ENCODE measurements at places on chromosomes 4 and X.

GRCh38 chrX:8845469-8845868, 44.3 kb upstream of the FAM9A start:
- DNase-seq: no peak

GRCh38 chr4:87327136-87327535, 4.5 kb upstream of the HSD17B13 start:
- no peak for DNase-seq

DNA sequence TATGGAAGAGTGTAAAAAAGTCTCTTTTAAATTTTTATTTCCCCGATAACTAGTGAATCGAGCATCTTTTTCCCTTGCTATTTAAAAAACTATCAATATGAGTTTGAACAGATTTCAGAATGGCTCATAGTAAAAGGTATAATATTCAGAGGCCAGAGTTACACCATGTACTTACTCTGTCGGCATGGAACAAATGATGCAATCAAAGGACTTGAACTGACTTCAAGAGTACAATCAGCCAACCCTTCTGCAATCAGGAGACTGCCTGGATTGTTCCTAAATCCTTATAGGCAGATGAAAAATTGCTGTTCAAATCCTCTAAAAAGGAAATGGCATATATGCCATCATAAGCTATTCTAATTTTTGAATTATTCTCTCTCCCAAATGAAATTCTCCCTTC, 273.3 kb downstream of the SH2D1A start:
- DNase-seq: no peak

- DNase-seq: no peak
Measured at GRCh38 chrX:56728752-56729151, 291 bp upstream of the NBDY start.

- no peak for DNase-seq
Measured at GRCh38 chrX:151393514-151393913, 3.5 kb upstream of the VMA21 start.

- no peak for DNase-seq
Measured at GRCh38 chr4:138158746-138159297, 83.3 kb downstream of the SLC7A11 start.

DNA sequence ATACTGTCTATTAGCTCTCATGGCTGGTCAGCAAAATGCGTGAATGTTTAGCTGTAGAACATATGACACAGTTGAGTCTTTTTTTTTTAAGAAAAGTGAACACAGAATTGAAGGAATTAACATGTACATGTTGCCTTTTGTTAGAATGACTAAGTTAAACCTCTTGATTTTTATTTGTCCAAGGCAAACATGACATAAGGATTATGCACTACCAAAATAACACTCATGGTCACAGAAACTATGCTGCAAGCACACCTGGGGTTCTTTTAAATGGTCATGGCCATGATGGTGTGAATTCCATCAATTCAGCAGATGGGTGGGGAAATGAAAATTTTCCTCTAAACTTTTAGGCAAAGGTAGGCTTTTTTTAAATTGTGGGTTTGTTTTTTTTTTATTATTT, 80.1 kb upstream of the CXCL13 start:
- no peak for DNase-seq

DNA sequence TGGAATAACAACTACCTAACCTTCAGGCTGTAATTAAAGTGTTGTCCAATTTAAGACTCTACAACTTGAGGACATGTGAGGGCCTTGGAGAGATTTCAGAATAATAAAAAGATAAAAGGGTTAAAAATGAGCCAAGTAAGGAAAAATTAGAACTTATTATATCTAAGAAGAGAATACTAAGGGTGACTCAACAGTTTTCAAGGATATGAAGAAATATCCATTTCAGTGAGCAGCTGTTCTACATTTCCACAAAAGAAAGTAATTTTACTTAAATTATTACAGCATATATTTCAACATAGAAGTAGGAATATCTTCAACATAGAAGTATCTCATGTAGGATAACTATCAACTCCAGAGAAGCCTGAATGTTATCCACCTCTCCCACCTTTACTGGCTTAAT, 11.3 kb downstream of the SNX12 start:
- no peak for DNase-seq

DNA sequence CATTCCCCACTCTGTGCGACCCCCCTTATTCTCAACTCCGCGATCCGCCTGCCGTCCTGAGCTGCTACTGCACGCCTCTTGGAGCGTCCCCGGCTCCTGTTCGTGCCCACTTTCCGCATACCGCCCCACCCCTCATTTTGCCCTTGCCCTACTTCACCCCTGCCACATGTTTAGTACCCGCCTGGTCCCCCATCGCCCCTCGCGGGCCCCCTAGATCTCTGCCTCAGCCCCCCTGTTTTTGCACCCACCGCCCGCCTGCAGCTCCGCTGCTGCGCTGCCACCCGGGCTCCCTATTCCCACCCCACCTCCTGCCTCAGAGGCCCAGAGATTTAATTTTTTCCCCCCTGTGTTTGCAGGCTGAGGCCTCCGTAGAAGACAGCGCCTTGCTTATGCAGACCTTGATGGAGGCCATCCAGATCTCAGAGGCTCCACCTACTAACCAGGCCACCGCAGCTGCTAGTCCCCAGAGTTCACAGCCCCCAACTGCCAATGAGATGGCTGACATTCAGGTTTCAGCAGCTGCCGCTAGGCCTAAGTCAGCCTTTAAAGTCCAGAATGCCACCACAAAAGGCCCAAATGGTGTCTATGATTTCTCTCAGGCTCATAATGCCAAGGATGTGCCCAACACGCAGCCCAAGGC, 1.4 kb downstream of the MAGED1 start:
- no peak for DNase-seq

Measured in cortex of kidney (tissue), 1 donor.